NCI-H1436 treated with DMSO at 0.1 percent for 48 hours (cell line): ENCODE measurements at places on chromosomes 1 and 21.

DNA sequence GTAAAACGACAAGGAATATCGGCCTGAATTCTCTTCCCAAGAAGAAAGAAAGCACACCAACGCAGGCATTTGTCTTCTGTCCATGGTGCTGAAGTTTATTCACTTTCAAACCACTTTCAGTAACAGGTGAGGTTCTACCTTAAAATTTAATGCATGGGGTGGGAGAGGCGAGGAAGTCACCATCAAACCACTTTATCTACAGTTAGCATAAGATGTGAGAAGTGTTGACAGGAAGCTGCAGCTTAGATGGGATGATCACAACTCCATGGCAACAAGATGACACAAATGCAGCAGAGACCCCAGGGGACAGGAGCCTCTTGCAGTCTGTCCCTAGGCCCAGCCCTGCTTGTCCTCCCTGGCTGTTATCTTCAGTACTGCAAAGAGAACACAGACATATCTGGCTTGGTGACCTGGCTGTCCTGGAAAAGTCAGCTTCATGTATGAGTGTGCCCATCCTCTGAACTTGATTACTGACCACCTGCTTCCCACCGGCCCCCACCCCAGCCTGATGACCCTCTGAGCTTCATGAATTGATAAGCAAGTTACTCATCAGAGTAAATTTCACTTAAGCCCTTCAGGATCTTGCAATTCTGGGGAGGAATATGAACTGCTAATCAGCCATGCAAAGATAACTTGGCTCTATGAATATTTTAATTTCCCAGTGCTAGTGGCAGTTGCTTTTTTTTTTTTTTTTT lies 1.8 kb downstream of the NPPA start:
- no peak for DNase-seq

DNA sequence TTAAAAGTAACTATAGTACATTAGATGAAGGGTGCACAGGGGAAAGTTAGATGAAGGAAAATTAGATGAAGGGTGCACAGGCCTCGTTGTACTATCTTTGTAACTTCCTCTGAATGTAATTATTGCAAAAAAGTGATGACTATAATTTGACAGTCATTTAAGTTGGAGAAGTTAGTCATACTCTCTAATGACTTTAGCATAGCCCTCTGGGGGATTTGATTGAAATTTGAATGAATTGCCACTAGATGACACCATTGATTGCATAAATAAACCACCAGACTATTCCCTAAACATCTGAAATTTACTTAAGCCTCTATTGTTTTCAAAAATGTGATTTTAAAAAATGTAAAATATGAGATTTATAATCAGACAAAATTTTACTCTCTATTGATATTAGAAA lies 102.6 kb downstream of the TPR start:
- no peak for DNase-seq

GRCh38 chr1:210783925-210784324 lies 350.0 kb downstream of the KCNH1 start:
- no peak for DNase-seq

- no peak for DNase-seq
These were observed 291.9 kb downstream of the AJAP1 start for GRCh38 chr1:4946343-4946742.

GRCh38 chr1:45479039-45479748 lies 11.8 kb downstream of the TESK2 start:
- DNase-seq = no peak

DNA sequence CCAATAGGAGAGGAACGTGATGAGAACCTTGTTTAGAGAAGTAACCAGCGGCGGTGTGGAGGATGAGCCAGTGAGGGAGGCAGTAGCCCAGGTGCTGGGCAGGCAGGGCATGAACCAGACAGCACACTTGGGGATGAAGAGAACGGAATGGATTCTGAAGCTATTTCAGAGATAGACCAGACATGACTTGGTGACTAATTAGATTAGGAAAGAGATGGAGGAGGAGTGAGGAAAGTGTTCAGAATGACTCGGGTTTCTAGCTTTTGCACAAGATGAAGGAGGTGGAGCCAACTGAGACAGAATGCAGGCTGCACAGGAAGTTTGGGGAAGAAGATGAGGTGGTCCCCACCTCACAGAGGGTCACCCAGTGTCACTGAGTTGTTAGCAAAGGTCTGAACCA lies 5.1 kb downstream of the PEF1 start:
- no peak for DNase-seq

DNA sequence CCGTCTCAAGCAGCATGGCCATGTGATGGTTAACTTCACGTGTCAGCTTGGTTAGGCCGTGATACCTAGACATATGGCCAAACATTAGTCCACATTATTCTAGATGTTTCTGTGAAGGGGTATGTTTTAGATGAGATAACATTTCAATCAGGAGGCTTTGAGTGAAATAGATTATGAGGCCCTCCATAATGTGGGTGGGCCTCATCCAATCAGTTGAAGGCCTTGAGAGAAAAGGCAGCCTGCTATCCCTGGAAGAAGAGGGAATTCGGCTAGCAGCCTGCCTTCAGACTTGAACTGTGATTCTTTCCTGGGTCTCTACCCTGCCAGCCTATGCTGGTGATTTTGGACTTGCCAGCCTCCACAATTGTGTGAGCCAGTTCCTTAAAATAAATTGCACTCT lies 90.1 kb downstream of the ZSCAN20 start:
- DNase-seq = no peak

- no peak for DNase-seq
These were observed 7.0 kb downstream of the GPR3 start for GRCh38 chr1:27399251-27400025.
